M059J (cell line): ENCODE measurements at places on chromosomes 7 and 10.

DNA sequence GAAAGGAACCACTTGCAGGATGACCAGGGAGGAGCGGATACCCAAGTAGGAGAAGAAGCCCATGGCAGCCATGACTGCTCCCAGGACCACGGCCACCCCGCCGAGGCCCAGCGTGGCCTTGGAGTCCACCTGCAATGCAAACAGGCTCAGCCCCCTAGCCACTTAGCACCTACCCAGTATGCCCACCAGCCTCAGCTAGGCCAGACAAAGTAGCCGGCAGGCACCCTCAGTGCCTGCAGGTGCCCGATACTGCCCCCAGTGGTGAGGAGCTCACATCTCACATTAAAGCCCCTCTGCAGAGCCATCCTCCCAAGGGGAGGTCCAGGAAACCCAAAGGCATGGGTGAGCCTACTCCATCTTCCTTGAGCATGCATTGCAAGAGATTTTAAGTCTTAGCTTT lies 6.6 kb downstream of the NPC1L1 start:
- DNase-seq: peak; percentile 27

DNA sequence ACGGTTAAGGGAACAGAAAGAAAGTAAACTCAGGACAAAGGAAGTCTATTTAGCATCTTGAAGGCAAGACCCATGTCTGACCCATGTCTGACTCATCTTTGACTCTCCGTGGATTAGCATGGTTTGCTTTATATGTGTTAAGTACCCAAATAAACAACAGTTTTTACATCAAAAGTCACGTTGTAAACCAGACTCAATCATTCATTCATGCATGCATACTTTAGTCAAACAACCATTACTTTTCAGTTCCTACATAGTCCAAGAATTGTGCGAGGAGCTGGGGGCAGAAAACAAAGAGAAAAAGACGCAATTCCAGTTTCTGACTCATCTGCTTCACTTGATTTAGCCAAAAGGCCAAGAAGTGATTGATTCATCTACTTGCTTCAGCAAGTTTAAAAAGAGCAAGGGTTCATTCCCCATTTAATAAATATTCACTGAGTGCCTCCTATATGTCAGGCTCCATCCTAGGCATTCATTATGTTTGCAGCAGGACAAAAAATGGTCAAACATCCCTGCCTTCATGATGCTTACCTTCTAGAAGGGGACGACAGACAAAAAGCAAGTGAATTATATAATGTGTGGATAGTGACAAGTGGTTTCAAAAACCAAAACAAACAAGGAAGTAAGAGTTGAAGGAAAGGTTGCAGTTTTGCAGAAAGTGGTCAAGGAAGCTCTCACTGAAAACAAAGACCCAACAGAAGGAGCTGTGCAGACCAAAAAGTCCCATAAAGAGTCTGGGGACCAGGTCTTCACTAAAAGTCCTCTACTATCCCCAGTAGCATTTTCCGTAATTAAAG lies 116.2 kb downstream of the FAM107B start:
- peak; percentile 90 for DNase-seq

GRCh38 chr7:109407756-109408155 lies 838.1 kb downstream of the DNAJB9 start:
- no peak for DNase-seq

GRCh38 chr10:81866753-81867152 lies 8.2 kb upstream of the NRG3 start:
- no peak for DNase-seq

DNA sequence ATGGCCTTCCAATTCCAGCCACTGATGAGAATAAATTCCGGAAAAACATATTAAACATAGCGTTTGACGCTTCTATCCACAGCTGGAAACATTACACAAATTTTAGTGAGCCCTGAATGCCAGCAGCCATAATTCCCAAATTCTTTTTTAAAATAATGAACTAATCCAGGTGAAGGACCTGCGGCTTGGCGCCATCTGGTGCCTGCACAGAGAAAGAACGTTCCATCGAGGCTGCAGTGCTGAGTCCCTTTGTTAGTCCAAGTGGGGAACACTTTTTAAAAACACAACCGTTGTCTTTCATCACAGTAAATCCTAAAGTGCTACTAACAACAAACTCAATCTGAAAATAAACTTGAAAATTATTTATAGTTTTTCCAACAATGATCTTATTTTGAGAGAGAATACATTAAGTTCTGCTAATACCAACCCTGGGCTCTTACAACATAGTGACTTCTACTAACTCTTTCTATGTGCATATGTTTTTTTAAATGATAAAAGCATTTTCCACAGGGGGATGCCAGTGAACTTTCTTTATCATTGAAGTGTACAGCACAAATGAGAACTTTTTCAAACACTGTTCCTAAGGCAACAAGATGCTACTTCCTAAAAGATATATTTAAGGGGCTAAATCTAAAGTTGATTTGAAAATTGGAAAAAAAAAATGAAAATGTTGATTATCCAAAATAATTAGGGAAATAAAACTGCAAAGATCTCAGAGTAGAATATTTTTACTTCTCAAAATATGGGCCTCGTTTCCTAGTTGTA lies 166.9 kb upstream of the RNF32 start:
- DNase-seq: peak; percentile 35
